ENCODE measurements at places on chromosomes 1 and 21. TPM values are rescaled to one million over a fixed set of nuclear protein-coding genes. Genes with fewer than 3 reads are reported as not detected.
A peak's percentile ranks its signal among the peaks of the same experiment; 100 is the strongest.

DNA sequence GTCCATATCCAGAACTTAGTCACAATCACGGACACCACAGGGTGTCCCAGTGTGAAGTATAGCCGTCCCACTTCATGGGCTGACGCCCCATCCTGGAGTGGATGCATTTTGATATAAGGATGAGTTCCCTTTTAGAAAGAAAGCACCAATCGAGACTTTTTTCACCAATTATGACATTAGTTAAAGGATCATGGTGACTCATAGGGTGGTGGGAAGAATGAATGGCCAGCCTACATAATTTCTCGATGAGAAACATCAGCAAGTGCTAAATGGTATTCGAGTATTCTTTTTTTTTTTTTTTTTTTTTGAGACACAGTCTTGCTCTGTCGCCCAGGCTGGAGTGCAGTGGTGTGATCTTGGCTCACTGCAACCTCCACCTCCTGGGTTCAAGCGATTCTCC is 38.5 kb upstream of the USP1 start:
- DNase-seq: no peak

GRCh38 chr1:66944330-66945274 is 19.8 kb downstream of the MIER1 start:
- no peak for DNase-seq

The MASP2 gene
- not detected for total RNA-seq

The AADACL4 gene
- 0.79 TPM for total RNA-seq

DNA sequence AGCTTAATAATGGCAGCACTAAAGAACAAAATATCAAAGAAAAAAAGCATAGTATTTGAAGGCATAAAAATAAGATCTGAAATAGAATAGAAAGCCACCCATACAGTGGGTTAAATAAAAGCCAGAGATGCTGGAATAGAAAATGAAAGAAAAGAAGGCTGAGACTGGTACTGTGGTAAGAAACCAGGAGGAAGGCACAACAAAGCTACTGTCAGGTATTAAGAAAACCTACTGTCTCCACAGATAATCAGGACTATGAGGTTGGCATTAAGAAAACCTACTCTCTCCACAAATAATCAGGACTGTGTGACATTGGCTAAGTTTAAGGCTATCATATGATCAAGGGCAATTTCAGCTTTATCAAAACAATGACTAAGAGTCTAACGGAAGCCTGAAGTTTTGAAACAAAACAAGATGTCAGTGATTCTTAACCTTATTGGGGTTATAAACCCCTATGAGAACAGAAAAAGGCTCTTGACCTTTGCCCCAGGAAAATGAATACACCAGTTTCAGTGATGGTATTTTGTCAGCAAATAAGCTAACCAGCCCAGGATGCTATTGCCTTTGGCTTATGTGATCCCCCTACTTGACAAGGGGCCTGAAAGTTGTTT is 24.4 kb downstream of the MCOLN2 start:
- no peak for DNase-seq

The PROX1 gene
- total RNA-seq: 3.6 TPM

The SOAT1 gene
- 46.4 TPM for total RNA-seq

- DNase-seq: peak; percentile 57
Measured at GRCh38 chr1:40981691-40982448, 2.4 kb downstream of the CTPS1 start.

The HSPB7 gene
- 3.0 TPM for total RNA-seq

The B3GALT5 gene
- 0.20 TPM for total RNA-seq

DNA sequence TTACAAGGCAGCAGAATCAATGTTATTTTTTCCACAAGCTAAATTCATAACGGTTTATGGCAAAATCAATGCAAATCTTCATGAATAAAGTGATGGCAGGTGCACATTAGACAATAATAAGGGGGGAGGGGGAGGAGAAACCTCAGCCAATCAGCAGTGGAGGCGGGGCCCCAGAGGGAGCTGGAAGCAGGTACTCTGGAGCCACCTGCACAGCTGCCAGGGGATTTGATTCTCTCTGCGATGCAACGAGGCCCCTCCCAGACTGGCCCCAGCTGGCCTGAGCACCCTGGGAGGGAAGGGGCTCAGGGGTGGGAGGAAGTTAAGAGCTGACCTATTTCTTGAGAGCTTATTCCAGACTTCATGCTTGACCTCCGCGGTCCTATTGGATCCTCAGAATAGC is 127.8 kb upstream of the IGSF21 start:
- DNase-seq: no peak

DNA sequence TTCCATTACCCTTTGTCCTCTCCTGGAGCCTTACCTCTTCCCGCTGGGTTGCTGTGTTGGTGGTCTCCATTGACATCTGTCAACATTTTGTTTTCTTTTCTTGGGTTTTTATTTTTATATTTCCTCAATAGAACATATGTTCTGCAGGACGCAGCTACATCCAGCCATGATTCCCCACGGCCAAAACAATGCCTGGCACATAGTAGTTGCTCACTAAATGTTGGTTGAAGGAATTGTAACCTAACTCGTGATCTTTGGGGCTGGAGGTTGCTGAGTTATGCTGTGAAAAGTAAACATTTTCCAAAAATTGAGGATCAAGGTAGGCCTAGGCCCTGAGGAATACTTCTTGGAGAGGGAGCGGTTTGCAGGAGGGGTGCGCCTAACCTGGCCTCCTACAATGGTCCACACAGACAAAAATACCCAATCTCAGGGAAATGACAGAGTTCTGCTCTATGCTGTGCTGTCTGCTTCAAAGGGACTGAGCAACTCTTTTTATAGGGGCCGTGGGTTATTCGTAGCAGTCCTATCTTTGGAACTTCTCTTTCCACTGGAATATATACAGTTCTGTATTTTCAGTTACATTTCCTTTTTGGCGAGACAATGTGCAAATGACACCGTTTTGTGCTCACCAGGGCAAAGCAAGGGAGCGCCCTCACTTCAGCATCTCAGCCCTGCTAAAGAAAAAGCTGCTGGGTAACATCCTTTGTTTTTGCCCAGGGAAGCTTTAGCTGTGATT is 1.4 kb downstream of the PDPN start:
- DNase-seq: no peak

- DNase-seq: no peak
Measured at GRCh38 chr1:216142921-216143320, 280.3 kb downstream of the USH2A start.

GRCh38 chr1:39898191-39898590 is 3.5 kb downstream of the MYCL start:
- DNase-seq: no peak

The GOLT1A gene
- not detected for total RNA-seq

- no peak for DNase-seq
Measured at GRCh38 chr1:109754738-109755137, 9.0 kb downstream of the EPS8L3 start.

GRCh38 chr1:43796111-43796581 is 88.8 kb downstream of the ST3GAL3 start:
- peak; percentile 57 for DNase-seq

DNA sequence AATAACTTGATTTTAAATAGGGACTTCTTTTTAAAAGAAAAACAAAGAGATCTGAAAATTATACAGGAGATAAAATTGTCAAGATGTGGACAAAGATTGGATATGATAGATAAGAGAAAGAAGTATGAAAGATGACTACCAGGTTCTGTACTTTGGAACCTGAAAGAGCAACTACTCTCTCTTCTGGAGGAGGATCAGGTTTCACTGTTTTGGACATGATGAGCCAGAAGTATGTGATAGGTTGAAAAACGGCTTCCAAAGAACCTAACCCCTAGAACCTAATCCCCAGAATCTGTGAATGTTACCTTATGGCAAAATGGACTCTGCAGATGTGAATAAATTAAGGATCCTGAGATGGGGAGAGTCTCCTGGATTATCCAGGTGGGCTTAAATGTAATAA is 26.2 kb downstream of the RSBN1 start:
- DNase-seq: no peak

DNA sequence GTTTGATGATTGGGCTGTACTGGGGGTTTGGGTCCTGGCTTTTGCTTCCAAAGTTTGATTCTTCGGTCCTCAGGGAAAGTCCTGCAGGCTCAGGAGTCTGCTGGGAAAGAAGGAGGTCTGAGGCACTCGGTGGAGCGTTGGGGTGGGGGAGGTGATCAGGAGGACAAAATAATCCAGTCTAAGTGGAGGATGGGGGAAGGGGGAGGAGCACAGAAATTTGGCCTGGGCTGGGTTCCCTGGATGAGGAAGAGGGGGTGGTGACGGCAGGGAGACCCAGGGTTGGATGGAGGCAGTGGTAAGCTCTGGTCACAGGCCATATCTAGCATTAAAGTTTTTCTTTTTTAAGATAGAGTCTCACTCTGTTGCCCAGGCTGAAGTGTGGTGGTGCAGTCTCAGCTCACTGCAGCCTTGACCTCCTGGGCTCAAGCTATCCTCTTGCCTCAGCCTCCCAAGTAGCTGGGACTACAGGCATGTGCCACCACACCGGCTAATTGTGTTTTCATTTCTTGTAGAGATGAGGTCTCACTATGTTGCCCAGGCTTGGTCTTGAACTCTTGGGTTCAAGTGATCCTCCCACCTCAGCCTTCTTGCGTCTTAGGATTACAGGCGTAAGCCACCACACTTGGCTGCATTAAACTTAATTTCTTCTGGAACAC is 6.8 kb downstream of the SH2D2A start:
- DNase-seq: no peak

DNA sequence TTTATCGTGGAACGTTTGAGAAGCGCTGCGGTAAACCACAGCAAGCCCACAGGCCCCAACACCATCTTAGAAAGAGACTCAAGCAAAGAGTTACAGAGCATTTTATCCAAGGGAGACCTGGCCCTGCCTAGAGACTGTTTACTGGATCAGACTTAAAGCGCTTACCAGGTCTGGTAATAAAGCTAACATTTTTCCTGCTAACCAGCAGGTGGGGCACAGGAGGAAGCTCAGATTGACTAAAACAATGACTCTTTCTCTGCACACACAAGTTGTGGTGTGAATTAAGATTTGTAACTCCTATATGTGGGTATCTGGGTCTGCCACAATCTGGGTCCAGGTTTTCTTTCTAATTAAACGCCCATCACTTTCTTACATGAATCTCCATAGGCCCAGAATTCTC is 136.5 kb upstream of the ETS2 start:
- DNase-seq: no peak

DNA sequence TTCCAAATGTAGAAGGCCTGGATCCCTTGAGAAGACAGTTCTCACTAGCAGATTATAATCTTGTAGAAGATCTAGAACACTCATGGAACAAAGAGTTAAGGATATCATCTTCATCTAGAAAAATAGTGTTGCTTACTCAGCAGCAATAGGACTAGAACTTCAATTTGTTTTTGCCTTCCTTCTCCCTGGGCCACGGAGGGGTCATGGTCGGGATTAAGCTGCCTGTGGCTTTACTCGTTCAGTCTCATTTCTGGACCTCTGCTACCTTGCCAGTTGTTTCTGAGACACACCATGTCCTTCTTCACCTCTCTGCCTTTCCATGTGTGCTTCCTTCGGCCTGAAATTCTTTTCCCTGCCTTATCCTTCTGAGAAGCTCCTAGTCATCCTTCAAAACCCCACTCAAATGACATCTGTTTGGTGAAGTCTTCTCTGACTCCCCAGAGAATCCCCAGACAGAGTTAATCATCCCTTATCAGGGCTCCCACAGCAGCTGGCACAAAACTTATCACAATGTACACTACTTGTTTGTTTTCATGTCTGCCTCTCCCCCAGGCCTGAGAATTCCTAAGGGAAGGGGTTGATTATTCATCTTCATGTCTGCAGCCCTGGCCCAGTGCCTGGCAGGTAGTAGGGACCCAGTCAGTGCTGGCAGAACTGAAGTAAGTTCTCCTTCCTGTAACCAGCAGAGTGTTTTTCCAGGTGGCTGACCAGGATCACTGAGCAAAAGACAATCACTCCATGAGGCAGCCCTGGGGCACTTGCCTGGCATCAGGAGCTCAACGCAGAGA is 15.5 kb upstream of the SNX27 start:
- no peak for DNase-seq

The HES5 gene
- total RNA-seq: 1.5 TPM

- no peak for DNase-seq
Measured at GRCh38 chr1:166122873-166123466, 43.8 kb downstream of the FAM78B start.

- no peak for DNase-seq
Measured at GRCh38 chr1:101928829-101929228, 67.9 kb downstream of the OLFM3 start.

DNA sequence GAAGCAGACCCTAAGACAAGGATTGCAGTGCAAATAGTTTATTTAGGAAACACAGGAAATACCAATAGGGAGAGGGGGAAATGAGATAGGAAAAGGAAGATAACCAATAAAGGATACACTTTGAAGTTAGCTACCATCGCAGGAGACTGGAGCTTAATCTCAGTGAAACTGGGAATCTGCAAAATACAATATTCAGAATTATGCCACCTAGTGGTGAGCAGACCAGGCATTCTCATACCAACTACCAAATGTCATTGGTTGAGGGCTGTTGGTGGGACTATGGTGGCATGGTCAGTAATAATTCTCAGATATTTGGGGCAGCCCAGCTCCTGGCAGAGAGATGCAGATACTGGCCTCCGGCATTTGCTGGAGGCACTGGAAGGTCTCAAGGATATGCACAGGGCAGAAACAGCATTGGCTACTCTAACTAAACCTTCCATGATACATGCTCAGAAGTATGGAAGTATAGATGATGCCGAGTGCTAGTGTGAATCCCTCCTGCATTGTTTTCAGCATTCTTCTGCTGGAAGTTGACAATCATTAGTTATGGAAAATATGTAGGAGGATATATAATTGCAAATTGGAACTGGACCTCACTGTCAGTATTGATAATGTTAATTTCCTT is 11.8 kb upstream of the ZFP69B start:
- DNase-seq: no peak

DNA sequence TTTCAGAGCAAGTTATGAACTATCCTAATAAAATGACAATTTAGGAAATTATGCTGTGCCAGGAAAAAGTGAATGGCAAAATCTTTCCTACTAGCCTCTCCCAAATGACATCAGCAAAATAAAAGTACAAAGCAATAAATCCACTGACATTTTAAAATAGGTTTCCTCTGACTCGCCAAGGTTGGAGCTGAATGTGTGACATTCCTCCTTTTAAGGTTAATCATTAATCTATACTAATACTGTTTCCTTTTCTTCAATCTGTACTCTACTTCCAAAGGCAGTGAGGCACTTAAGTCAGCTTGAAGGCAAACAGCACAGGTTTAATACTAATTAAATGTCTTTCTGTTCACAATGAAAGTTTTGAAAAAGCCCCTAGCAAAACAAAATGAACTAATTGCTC is 15.7 kb downstream of the RNF19B start:
- DNase-seq: no peak

The TBX15 gene
- 33.9 TPM for total RNA-seq

- DNase-seq: no peak
Measured at GRCh38 chr21:39051588-39051949, 131.7 kb downstream of the PSMG1 start.

- DNase-seq: no peak
Measured at GRCh38 chr1:112718691-112719418, 3.7 kb upstream of the PPM1J start.

GRCh38 chr1:174964261-174964971 is 35.3 kb upstream of the CACYBP start:
- peak; percentile 21 for DNase-seq

The CREB3L4 gene
- total RNA-seq: 10.7 TPM

GRCh38 chr1:77900687-77901293 is 12.4 kb downstream of the NEXN start:
- DNase-seq: peak; percentile 3

The C1orf74 gene
- 5.9 TPM for total RNA-seq

All from skin of body (tissue), 3 donors.